Activated CD8-positive, alpha-beta memory T cell treated with anti-CD3 and anti-CD28 coated beads for 4 hours (primary cell): ENCODE measurements at places on chromosomes 5 and 9.

DNA sequence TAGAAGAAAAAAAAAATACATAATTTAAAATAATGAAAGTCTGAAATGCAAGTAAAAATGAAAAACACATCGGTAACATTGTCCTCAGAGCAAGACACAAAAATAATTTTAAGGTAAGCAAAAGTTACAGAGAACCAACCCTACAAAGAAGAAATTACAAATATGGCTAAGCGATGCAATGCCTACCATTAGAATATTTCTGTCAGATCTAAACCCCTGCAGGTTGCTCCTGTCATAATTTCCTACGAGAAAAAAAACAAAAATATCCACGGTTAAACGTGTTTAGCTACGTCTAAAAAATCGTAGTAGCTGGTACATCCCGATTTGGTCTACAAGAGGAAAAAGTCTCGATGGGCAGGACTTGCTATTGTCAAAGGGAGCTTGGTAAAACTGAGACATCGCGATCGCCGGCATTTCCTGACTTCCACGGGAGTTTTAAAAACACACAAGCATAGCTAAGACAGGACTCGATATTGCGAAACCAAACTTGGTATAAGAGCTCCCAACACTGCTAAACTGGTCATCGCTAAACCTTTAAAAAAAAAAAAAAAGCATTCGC, 1.1 kb upstream of the ANXA2R start:
- DNase-seq = no peak

DNA sequence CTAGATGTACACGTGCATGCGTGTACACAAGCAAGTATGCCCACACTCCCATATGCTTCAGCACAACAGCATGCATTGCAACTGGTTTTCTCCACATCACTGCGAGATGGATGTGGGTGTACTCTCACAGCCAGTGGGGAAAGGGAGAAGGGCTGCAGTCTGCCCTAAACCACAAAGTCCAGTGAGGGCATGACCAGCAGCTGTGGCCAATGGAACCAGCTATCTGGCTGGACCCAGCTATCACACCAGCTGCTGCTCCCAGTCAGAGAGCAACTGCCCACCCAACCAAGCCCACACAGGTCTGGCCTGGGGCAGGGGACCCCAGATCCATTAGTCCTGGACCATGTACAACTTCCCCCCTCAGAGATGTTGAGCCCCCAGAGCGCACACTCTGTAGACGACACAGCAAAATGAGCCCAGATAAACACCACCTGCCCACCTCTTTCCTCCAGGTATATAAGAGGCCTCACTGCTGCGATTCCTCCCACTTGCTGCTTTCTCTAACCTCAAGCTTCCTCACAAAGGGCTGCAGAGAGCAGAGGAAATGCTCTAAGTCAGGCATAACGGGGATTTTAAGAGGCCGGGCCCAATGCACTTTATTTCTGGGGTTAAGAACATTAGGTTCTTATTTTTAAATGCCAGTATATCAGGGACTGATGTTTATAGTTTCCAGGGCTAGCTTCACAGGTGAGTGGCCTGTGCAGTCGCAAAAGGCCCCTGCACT, 39.0 kb downstream of the SHB start:
- DNase-seq = no peak

DNA sequence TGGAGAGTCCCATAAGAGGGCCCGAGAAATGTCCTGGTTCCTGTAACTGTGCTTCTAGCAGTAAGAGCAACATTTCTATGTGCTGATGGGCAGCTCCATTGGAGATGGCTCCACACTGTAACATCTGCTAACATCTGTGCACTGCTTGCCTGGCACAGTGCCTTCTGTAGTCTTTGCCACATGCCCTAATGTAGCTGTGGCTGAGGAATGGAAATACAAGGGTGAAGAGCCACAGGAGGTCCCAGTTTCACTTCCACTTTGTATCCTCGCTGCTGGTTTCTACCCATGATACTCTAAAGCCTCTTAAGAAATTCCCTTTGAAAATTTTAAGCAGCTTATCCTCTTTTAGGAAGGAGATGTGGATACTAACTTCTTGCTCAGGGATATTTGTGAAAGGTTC, 97.4 kb downstream of the HOMER1 start:
- no peak for DNase-seq

- DNase-seq = no peak
These were observed 107.6 kb downstream of the GRIA1 start for GRCh38 chr5:153598099-153598498.

DNA sequence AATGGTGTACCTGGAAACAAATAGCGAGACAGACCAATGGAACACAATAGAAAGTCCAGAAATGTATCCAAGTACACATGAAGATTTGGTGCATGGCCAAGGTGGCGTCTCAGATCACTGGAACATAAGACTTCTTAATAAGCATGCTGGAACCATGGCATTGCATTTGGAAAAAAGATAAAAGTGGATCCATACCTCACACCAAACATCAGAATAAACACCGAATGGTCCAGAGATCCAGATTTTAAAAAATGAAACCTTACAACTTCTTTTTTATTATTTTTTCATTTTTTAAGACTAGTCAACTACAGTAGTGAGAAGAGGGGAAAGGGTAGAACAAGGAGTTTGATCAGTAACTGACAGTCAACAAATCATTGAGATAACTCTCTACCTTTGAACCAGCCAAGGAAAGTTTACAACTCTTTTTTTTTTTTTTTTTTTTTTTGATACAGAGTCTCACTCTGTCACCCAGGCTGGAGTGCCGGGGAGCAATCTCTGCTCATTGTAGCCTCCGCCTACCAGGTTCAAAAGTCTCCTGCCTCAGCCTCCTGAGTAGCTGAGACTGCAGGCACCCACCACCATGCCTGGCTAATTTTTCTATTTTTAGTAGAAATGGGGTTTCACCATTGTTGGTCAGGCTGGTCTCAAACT, 8.8 kb upstream of the DUSP1 start:
- DNase-seq = no peak

- no peak for DNase-seq
These were observed 25.6 kb upstream of the GCNT1 start for GRCh38 chr9:76433406-76433805.

- no peak for DNase-seq
These were observed 137.5 kb downstream of the C5orf15 start for GRCh38 chr5:133830911-133831310.

DNA sequence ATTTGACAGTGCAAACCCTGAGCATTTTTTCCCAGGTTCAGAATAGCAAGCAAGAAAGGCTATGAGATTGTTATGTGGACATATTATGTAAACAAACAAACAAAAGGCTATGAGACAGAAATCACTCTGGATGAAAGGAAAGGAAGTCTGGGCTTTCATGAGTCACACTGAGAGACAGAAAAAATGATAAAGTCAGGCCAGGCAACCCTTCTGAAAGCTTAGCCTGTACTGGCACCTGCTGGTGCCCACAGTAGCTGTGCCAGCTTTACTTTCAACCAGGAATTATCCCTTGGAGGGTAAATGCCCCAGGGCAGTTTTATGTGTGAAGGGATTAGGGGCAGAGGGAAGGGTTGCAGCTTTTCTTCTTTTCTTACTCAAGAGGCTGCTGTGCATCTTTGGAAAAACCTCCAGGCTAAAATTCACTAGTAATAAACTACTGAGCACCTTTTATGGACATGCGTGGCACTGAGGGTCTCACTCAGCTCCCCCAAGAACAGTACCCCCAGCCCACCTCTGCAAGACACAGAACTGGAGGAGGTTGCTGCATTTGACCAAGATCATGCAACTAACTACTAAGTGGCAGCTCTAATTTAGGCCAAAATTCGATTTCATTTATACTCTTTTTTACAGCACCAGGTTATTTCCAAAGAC, 41.7 kb downstream of the ACTL7B start:
- DNase-seq = no peak

- DNase-seq = no peak
These were observed 141.0 kb downstream of the CDK5RAP2 start for GRCh38 chr9:120438836-120439546.

GRCh38 chr5:116528519-116529234, 45.9 kb downstream of the SEMA6A start:
- DNase-seq = no peak

GRCh38 chr9:95764533-95765319, 110.8 kb upstream of the ERCC6L2 start:
- DNase-seq = no peak

DNA sequence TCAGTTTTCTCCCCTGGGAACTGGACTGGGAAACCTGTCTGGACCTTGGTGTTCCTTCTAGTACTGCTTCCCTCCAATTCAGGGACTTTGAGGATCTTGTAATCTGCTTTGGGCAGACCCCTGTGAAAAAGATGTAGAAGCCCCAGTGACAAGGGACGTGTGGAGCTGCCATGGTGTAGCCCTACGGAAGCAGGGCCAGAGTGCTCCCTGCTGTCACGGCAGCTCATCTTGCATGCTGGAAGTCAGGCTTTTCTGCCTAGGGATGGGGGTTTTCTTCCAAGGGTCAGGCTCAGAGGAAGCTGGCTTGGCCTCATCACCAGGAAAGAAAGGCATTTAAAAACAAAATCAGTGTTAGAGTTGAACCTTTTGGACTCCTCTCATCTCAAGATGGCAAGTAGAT, 86.4 kb downstream of the AMBP start:
- no peak for DNase-seq

GRCh38 chr9:135878528-135879236, 28.7 kb downstream of the CAMSAP1 start:
- DNase-seq = no peak

- no peak for DNase-seq
These were observed 50.1 kb upstream of the BASP1 start for GRCh38 chr5:17167171-17167891.

- no peak for DNase-seq
These were observed 3.2 kb upstream of the IRF1 start for GRCh38 chr5:132493821-132494220.

DNA sequence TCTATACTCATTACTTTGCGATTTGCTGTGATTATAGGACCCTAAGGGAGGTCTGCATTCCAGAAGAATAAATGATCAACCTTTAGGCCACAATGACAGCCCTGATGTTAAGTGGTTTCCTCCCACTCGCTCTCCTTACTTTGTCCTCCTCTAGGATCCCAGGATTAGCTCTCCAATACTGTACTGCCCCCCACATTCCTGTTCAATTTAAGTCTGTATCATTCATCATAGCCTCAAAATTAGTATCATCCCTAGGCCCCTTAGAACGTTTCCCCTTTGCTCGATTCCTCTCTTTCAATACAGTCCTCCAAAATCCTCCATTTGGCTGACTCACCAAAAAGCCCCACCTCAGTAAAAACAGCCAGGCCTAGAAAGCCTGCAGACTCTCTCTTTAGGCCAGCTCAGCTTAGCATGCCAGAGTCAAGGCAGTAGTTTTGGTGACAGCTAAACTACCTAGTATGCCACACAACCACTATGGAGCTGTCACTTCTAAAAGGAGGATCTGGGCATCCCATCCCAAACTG, 24.4 kb downstream of the RNF145 start:
- DNase-seq = no peak

DNA sequence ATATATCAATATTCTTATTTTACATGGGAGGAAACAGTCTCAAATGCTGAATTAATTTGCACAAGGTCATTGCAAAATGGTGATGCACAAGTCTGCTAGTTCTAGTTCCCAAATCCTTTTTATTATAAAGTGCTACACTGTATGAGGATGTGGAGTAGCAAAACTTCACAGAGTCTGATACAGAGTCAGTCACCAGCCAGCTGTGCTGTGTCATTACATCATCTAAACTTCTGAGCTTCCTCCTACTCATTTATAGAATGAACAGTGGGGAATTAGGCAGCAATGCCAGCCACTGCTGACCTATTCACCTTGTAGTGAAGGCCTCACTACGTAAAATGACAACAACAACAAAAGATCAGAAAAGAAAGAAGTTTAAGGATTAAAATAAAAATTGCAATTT, 357.8 kb downstream of the TMEM167A start:
- DNase-seq = no peak

DNA sequence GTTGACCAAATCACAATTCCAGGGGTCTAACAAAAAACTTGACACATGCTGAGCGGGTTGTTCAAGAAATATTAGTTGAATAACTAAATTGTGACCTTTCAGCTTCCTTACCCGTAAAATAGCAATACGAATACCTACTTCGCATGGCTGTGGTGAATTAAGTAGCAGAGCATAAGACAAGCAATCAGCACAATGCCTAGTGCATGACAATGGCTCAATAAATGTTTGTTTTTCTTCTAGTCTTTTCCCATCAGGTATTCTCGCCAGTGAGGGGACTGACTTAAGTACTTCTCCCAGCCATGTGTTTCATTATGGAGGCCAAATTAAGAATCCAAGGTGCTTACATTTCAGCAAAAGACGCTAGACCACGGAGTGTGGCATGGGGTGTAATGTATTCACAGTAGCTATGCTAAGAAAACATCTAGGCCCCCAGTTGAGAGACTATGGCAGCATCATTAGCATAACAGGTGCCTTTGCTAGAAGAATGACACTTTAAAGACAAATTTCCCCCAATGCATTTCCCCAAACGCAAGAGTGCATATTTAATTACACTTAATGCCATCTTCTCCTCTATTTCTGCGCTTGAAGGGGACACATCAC, 145.9 kb downstream of the ASTN2 start:
- no peak for DNase-seq

DNA sequence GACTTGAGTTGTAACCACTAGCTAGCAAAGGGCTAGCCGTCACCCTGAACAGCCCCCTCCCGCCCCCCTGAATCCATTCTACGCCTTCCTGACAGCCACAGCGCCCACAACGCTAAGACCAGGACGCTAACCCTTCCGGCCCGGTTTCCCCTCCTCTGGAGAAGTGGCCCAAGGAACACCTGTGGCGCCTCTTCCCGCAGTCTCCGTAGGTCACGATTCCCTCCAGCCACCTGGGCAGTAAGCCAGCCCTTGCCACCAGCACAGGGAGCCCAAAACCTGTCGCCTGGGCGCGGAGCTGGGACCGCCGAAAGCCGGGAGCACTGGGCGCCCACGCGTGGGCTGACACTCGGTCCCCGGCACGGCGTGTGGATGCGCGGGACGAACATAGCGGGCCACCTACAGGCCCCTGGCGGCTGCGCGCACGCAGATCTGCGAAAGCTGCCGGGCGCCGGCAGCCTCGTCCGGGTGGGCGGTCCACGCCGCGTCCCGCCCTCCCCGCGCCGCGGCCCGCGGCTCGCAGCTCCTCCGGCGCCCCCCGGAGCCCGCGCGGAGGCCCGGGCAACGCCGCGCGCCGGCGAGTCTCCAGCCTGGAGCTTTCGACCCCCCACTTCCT, 596 bp downstream of the IRF1 start:
- DNase-seq = no peak

DNA sequence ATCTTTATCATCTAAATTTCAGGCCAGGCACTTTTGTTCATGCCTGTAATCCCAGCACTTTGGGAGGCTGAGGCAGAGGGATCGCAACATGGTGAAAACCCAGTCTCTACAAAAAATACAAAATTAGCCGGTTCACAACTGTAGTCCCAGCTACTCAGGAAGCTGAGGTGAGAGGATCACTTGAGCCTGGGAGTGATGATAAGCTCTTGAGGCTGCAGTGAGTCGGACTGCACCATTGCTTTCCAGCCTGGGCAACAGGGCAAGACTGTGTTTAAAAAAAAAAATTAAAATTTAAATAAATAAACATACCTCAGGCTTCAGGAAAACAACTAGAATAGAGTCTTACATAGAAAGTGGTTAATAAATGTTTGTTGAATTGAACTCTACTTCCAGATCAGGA, 147.4 kb downstream of the AGTPBP1 start:
- DNase-seq = no peak

- DNase-seq = no peak
These were observed 406.9 kb upstream of the ACTBL2 start for GRCh38 chr5:57889558-57889957.
